Activated T-cell treated with anti-CD3 and anti-CD28 coated beads, Interleukin-2, amount 50 U/mL, for 72 hours (primary cell): ENCODE measurements at places on chromosomes 6 and 20.
A peak's percentile ranks its signal among the peaks of the same experiment; 100 is the strongest.

DNA sequence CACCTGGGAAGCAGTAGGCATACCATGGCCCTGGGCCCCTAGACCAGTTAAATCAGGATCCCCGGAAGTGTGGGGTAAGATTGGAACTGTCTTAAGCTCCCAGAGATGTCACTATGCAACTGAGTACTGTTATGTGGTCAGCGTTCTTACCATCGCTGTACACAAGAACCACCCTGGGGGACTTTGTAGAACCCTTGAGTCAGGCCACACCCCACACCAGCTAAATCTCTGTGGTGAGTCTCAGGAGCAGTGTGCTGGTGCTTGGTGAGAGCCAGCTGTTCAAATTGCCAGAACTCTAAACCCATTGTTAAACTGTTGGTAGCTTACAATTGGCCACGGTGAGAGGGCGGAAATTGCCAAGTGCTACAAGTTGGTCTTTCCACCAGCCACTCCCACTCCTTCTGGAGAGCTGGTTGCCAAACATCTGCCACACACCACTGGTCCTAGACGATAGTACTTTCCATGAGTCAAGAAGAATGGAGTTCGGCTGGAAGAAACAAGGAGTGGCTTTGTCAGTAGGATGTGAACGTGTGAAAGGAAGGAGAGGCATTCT lies 80.5 kb upstream of the SYNDIG1 start:
- DNase-seq = peak; percentile 8

- DNase-seq = no peak
Observed at GRCh38 chr6:1817033-1817761, 207.5 kb downstream of the FOXC1 start.

GRCh38 chr6:54059683-54060082 lies 51.6 kb upstream of the MLIP start:
- DNase-seq = no peak

DNA sequence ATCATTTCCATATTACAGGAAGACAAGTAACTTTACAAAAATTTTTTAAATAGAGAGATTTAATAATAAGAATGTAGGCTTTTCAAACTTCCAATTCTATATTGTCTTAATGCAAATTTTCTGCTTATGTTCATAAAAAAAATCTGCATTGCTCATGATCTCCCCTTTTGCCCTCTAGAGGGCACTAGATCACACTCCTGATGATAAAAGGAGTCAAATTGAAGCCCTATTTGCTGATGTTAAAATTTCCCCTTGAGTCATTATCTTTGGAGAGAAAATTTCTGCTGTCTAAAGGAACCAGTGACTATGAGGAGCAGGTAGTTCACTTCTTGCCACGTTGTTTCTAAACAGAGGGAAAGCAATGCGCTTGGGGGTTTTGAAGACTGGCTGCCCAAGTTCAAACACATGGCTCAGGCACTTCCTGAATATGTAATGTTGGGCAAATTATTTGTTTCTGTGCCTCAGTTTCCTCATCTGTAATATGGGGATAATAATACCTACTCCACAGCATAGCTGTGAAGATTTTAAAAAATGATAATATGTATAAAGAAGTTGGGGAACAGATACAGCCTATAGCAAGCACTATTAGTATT lies 874.2 kb downstream of the TFAP2A start:
- DNase-seq = no peak

DNA sequence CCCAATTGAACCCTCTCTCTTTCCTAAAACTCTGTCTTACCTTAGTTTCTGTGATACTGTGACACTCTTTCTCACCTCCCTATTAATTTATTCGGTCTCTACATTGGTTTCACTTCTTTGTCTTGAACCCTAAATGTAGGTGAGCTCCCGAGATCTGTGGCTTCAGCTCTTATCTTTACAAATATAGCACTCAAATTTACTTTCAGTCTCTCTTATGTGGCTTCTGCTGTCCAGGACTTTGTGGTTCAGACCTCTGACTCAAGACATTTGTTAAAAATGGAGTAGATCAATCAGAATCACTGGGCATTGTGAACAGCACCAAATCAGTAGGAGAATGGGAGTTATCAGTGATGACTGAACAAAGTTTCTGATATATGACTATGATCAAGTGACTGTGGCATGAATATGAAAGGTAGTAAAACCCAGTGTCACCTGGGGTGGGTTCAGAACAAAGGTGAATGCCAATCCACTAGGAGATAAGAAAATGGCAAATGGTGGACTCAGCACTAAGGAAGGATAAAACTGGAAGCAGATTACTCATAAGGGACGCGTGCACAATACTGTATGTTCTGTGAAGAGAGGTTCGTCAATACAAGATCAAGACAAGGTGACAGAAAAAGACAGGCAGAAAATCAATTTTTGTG lies 27.2 kb downstream of the IL17F start:
- no peak for DNase-seq

DNA sequence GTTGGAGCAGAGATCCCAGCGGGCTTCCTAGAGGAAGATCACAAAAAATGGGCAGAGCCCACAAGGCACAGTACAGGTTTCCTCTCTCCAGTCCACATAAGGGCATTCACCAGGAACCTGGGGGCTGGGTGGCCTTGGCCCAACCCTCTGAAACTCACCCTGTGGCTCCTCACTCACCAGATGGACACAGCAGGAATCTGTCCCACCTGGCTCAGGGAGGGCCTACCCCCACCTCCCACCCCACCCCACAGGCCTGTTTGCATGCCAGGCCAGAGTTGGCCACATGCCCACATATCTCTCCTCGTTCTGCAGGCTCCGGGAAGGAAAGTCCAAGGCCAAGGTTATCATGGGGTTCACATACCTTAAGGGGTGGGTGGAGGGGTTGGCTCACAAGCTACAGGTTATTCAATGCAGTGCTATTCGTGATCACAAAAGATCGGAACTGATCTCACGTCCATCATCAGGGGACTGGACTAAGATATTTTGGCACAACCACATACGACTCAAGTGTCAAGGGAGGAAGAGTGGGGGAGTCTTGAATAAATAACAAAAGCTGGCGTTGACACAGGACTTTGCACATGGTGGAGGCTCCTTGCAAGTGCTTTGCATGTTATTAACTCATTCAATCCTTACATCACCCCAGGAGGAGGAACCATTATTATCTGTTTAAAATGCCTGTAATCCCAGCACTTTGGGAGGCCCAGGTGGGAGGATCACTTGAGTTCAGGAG lies 13.0 kb downstream of the RIPOR3 start:
- DNase-seq = no peak

GRCh38 chr6:47195011-47195650 lies 114.6 kb downstream of the TNFRSF21 start:
- no peak for DNase-seq

DNA sequence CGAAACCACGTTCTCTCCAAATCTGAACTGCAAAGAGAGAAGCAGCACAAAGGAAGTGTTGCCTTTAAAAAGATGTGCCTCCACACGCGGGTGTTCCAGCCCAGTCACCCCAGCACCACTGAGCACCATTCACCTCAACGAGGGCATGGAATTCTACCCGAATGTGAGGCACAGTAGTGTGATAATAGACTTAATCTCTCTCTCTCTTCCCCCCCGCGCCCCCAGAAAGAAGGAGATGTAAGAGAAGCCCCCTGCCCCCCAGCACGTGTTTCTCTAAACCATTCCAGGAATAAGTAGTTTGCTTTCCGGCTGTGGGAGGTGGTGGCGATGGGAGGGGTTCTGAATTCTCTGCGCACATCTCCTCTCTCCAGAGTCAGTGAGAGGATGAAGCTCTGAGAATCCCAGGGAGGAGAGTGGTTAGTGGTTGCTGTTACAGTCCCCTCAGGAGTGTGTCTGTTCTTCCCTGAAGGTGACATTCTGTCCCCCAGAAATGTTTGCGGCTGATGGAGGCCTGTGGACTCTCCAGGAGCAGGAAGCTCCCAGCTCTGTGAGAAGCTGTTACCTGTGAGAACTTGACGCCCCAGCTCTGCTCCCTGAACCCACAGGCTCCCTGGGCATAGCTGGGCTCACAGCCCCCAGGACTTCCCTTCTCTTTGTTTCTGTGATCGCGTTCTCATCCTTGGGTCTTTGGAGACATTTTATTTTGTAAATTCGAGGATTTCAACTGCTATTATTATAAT lies 23.5 kb upstream of the IRF4 start:
- DNase-seq = no peak
